ENCODE measurements at places on chromosomes 4 and X.

DNA sequence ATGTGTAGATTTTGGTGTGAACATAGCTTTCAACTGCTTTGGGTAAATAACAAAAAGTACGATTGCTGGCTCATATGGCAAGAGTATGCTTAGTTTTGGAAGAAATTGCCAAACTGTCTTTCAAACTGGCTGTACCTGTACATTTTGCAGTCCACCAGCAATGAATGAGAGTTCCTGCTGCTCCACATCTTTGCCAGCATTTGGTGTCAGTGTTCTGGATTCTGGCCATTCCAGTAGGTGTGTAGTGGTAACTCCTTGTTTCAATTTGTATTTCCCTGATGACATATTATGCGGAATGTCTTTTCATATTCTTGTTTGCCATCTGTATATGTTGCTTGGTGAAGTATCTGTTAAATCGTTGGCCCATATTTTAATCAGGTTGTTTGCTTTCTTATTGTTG lies 20.6 kb upstream of the ALB start:
- DNase-seq: no peak

- DNase-seq: no peak
Observed at GRCh38 chrX:42606591-42606990, 171.4 kb downstream of the PPP1R2C start.

DNA sequence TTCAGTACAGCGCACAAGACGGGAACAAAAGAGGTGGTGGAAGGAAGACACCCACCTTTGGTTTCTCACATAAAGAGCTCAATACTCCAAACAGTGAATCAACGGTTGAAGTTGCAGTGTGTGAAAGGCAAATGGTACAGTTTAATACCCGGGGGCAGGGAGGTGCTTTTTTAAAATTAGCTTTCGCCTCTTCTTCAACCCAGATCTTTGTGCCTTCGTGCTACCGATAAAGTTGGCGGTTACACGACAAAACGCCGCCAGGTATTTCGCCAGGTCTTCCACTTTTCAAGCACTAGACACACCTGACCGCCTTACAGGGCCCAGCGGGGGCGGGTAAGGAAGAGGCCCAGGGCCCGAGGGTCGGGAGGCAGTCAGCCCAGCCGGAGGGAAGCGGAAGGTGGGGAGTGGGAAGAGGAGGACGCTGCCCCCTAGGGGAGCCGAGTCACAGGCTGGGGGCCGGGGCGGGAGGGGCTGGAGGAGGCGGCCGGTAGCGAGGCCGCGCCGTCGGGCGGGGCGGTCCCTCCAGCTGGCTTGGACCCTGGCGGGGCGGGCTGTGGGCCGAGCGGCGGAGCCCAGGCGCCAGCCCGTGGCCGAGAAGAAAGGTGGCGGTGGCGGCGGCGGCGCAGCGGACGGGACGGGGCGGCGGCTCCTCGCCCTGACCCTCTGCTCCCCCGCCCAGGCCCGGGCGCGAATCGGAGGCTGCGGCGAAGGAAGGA lies 16.0 kb downstream of the UTP3 start:
- peak; percentile 63 for DNase-seq

DNA sequence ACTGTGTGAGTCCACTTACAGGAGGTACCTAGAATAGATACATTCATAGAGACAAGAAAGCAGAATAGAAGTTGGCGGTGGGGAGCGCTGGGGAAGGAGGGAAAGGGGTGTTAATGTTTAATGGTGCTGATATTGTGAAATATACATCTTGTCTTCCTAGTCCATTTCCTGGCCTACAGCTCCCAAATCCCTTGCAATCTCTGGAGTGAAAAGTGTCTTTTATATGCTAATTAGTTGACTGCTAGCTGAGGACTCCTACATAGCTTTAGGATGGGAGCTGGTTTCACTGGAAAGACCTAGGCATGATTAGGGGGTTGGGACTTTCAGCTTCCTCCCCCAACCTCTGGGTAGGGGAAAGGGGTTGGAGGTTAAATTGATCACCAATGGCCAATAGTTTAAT lies 36.0 kb downstream of the FUNDC1 start:
- DNase-seq: no peak

GRCh38 chr4:186159613-186160012 lies 31.8 kb upstream of the CYP4V2 start:
- DNase-seq: no peak

- DNase-seq: no peak
Observed at GRCh38 chr4:14620567-14621141, 381.6 kb upstream of the CPEB2 start.

- no peak for DNase-seq
Observed at GRCh38 chrX:48003367-48003757, 427 bp downstream of the ZNF182 start.

DNA sequence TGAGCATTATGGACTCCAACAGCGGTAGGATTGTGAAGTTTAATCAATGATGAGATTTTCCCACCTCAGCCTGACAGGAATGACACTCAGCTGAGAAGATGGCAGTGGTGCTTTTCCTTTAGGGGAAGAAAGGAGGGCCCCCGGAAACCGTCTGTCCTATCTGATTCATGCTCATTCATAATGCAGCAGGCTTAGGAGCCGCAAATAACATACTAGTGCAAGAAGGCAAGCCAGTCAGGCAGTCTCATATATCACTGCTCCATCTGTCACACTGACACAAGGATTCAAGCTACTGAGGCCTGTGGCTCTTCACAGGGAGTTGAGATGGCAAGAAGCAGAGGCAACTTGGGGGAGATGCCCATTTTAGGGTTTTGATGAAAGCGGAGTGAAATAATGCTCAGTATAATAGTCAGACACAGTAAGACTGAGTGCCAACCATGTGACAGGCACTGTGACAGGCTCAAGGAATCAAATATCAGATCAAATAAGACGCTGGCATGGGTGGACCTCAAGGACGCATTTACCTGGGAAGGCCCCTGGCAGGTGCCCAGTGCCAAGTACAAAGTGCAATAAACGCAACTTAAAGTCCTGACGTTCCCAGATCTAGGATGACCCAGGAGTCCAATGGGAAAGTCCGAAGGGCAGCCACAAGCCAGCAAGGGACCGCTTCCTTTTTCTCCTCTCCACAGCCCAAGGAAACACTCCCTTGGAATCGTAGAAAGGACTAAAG lies 63.4 kb downstream of the FHDC1 start:
- DNase-seq: no peak

DNA sequence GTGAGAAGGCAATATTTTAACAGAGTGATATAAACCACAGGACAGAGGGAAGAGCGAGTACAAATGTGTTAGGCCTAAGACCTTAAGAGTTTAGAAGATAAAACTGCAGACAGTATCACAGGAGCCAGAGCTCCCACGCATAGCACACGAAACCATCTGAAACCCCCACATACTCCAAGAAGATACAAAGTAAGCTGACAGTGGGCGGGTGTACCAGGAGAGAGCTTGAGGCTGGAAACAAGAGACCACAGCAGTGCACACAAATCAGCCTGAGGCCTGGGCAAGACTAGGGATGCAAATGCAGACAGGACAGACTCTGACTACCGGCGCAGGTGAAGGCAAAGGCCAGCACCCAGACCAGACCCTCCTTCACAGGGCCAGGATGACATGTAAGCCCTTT lies 54.1 kb upstream of the ARHGAP24 start:
- DNase-seq: no peak

DNA sequence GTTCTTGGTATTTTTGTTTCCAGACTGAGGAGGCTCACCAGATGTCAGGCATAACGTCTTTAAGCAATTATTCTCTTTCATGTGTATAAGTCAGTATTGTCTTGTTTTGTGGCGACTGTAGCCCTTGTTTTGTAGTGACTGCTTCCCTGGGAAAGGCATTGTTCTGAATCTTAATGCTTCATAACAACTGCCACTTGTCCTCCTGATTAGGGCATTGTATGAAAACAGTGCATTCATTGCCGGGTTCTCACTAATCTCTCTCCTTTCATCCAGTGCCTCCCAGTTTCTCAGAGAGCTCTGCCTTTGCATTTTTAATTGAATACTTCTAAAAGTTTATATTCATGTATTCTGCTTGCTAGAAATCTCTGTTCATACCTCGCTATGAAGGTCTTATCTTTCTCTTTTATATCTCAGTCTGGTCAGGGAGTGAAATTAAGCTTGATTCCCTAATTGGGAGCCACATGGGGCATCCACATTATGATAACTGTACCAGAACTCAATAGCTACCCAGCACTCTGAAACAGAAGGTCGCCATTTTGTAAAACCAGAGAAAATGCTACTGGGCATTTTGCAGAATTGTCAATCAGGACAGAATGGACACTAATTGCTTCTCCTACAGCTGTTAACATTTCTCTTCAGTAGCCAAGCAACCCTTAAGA lies 149.8 kb downstream of the GBA3 start:
- no peak for DNase-seq

GRCh38 chr4:153735906-153736461 lies 23.8 kb downstream of the RNF175 start:
- DNase-seq: no peak

- DNase-seq: no peak
Observed at GRCh38 chr4:118839221-118839927, 3.4 kb upstream of the SEC24D start.

DNA sequence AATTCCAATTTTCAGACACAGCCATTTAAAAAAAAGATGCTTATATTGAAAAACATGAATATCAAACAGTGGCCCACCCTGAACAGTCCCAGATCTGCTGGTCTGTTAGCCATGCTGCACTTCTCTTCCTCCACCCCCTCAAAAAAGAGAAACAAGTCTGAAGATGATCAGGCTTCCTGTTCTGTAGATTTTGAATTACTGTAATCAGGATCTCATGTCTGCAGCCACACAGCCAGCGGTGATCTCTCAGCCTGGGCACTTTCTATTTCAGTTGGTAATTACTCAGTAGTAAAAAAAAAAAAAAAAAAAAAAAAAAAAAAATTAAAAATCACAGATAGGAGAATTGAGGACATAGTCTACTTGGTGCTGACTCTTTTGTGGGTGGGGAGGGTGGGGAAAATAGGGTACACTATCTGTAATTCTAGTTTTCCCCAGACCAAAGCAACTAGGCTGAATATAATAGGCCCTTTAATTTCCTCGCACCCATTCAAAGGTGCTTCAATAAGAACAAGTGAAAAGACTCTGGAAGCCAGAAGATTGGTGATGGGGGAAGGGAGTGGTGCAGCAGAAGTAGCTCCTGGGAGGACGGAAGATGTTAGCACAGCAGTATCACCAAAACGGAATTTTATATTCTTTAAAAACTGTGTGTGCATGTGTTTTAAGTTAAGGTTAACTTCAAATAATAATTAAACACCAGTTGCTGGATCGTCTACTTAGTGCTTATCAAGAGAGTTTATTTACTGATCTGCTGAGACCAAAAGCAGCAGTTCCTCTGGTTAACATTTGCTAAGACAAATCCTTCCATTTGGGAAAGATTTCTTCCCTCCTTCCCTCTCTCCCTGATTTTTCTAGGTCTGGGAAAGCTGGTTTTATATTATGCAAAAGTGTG lies 47.0 kb downstream of the SPRY1 start:
- DNase-seq: no peak

- DNase-seq: no peak
Observed at GRCh38 chr4:80103629-80104028, 30.6 kb upstream of the ANTXR2 start.

DNA sequence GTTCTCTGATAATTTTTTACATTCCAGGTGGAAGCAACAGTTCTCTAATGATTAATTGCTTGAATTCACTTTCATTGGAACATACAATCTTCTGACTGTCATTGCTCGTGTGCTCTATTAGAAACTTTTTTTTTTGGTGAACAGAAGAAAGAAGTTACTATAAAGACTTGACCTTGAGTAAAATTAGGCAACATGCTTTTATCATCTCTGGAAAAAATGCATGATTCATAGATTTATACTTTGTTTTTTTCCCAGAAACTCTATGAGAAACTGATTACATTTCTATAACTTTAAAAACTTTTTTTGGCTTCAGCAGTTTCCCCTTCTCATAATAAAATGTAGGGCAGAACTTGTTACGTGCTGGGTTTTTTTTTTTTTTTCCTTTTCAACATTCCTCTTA lies 167.6 kb downstream of the ARHGAP10 start:
- DNase-seq: no peak

- no peak for DNase-seq
Observed at GRCh38 chr4:91471280-91471679, 832.5 kb upstream of the GRID2 start.

- no peak for DNase-seq
Observed at GRCh38 chr4:91630054-91630453, 673.7 kb upstream of the GRID2 start.

- DNase-seq: no peak
Observed at GRCh38 chr4:89204624-89205023, 93.3 kb downstream of the TIGD2 start.

DNA sequence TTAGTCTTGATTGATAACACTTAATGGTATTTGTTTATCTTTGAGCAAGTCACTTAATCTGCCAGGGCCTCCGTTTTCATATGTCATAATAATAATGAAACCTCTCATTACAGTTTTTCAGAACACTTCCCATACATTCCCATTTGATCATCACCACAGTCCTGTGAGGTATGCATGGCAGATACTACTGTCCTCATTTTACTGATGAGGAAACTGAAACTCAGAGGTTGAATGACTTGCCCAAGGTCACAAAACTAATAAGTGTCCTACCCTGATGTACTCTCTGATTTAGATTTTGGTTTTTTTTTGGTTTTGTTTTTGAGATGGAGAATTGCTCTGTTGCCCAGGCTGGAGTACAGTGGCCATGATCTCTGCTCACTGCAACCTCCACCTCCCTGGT lies 25.7 kb downstream of the ZFX start:
- no peak for DNase-seq

DNA sequence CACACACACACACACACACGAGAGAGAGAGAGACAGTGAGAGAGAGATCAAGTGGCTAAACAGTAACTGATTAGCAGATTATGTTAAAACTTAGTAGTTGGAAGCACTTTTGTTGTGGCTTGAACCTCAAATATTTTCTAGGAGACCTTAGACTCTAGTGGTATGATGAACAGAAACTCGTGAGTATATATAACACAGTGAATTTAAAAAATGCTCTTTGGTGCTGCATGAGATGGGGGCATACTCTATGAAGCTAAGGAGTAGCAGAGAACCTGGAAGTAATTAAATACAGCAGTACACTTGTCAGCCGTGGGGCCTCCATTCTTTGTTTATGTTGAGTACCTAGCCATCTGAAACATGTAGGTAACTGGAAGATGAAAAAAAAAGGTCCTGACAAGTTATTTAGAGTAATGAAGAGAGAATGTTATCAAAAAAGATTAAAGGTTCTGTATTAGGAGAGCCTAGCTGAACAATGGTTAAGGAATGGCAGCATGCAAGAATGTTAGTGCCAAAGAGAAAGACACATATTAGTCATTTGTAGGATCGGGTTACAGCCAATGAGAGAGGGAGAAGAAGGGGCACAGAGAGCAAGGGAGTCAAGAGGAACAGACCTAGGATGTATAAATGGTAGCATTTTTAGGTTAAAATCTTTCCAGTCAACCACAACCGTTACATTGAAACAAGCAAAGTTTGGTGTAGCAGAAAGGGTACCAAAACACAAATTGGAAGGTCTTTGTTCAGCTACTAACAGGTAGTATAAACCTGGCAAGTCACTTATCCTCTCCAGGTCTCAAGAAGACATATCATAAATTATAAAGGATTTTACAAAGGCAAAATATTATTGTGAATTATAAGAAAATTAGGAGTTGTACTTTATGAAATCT lies 316.7 kb upstream of the DIPK2B start:
- DNase-seq: no peak

All from amygdala (tissue), 56 donors.